ENCODE measurements at places on chromosomes 5 and 9.
A peak's percentile ranks its signal among the peaks of the same experiment; 100 is the strongest.

DNA sequence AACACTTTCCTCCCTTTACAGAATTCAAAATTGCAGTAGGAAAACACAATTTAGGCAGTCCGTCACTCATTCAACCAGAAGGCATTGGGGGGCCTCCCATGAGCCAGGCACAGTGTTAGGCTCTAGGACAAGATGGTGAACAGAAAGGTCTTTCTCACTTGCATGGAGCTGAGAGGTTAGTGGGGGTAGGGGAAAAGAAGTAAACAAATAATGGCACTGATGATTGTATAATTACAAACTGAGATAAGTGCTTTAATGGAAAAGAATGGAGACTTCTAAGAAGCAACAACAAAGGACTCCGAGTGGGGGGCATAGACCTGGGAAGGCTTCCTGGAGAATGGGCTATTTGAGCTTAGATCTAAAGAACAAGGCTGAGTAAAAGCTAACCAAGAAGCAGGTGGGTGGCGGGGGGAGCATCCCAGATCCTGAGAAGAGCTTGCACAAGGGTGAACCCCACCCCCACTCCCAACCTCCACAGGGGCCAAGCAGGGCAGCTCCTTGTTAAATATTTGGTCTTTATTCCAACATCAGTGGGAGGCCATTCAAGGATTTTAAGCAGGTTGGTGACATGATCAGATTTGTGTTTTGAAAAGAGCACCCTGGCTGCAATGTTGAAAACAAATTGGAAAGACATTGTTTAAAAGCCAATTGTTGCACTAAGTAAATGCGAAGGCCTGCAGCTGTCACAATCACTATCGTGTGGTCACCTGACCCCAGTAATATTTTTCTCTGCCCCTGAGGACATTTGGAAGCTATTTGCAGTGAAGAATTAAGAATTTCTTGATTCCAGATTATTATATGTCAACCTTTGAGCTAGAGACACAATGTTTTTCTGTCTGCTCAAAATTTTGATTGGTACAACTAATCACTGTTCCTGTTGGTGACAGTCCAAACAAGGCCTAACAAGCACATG is 73.9 kb upstream of the EFNA5 start:
- DNase-seq = peak; percentile 42

DNA sequence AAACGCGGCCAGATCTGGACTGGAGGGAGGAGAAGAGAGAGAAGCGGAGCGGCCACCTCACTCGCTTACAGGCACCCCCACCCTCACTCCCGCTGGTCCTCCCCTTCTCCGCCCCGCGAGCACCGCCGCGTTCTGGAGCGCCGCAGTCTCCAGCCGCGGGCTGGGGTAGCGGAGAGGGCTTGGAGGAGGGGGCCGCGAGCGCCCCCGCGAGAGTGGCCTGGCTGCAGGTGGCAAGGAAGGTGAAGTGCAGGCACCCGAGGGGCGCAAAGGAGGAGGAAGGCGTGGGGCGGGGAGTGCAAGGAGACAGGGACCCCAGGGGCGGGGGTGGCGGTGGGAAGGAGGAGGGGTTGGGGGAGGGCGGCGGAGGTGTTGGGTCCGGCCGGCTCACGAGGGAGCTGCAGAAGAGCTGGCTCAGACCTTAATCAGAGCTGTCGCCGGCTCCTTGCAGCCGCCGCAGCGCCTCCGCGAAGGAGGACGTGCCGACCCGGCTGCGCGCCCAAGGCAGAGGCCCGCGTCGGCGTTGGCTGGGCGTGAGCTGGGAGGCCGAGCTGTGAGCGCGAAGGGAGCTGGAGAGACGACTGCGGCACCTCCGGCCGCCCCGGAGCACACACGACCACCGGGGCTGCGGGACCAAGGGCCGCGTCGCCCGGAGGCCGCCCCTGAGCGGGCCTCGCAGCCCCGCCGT is at the start of gene DMRT3:
TSS of gene DMRT3 (plus strand) at position 398 of the 685 bp plus-strand sequence. CDS start 347 bp downstream, outside the sequence.
- DNase-seq = no peak

DNA sequence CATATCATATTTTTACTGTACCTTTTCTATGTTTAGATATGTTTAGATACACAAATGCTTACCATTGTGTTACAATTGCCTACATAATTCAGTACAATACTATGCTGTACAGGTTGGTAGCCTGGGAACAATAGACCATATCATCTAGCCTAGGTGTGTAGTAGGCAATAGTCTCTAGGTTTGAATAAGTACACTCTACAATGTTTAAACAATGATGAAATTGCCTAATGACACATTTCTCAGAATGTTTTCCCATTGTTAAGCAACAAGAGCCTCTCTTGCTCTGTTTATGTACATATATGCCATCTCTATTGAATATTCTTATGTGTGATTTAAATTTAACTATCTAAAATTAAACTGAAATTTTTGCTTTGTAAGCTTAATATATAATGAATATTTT is 209.6 kb upstream of the ST8SIA4 start:
- peak; percentile 64 for DNase-seq

DNA sequence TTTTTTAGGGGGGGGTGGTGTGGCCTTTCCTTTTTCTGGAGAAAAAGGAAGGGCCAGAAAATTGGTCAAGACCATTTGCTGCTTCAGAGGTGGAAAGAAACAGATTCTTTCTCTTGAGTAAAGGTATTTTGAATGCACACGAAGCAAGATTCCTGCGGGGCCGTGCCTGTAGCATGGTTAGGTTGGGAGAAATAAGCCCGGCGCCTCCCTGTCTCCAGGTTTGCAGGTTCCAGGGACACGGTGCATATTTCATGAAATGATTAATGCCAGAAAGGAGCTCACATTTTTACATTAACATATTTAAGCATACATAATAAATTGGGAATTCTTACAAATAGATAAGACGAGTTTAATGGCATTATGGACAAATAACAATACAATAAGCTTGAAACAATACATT is 409.5 kb upstream of the IRX1 start:
- no peak for DNase-seq

DNA sequence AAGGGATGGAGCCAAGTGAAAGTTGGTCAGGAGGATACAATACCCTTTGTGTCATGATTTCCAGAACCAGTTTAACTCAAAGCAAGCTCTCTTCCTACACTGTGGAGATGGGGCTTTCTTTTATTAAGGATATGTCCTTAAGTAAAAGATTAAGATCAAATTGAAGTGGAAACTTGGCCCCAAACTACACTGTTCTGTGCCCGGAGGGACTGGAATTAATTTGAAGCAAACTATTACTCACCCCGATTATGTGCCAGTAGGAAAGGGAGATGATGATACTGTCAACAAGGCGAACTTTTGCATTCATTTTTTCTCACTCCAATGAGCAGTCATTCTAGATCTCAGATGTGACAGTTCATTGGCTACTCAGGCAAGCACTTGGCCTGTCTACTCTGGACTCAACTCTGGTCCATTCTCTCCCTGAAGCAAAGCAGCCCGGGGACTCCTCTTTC is 186.7 kb downstream of the NTRK2 start:
- DNase-seq = no peak

GRCh38 chr9:127566351-127567001 is 45.6 kb upstream of the STXBP1 start:
- no peak for DNase-seq

DNA sequence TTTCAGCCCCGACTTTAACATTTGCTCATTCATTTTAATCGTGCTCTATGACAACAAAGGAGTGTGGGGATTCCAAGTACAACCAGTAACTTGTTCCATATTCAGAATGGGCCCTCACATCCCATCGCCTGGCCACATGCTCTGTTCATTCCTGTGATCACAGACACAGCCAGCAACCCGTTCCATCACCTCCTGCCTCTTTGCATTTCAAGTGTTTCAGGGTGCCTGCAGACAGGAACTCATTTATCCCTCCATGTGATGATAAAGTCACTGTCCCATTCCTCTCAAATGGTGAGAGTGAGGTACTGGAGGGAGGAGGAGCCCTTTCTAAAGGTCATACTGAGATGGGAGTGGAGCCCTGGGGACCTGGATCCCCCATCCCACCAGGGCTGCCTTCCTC is 571.1 kb downstream of the MAT2B start:
- no peak for DNase-seq

- DNase-seq = peak; percentile 73
Observed at GRCh38 chr5:8848366-8848765, 697.5 kb downstream of the SEMA5A start.

GRCh38 chr5:159178978-159179377 is 30.4 kb downstream of the RNF145 start:
- no peak for DNase-seq

- no peak for DNase-seq
Observed at GRCh38 chr9:8366161-8366926, 566.8 kb upstream of the DMAC1 start.

- no peak for DNase-seq
Observed at GRCh38 chr5:179908528-179908927, 831 bp upstream of the TBC1D9B start.

- DNase-seq = peak; percentile 8
Observed at GRCh38 chr9:115104908-115105307, 13.0 kb downstream of the TNC start.

DNA sequence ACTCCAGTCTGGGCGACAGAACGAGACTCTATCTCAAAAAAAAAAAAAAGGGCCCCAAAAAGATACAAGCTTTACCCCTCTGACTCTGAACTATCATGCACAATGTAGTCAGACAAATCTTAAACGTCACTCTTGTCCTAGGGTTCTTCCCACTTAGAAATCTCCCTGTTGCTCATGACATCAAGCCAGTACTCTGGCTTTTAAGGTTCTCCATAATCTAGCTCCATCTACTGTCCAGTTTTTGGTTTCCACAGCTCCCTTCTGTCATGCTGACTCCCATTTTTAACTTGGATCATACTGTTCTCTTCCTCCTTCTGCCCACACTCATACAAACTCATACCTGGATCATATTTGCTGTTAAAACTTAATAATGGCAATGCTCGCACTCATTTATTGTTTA is 156.7 kb upstream of the TLX3 start:
- DNase-seq = peak; percentile 30

DNA sequence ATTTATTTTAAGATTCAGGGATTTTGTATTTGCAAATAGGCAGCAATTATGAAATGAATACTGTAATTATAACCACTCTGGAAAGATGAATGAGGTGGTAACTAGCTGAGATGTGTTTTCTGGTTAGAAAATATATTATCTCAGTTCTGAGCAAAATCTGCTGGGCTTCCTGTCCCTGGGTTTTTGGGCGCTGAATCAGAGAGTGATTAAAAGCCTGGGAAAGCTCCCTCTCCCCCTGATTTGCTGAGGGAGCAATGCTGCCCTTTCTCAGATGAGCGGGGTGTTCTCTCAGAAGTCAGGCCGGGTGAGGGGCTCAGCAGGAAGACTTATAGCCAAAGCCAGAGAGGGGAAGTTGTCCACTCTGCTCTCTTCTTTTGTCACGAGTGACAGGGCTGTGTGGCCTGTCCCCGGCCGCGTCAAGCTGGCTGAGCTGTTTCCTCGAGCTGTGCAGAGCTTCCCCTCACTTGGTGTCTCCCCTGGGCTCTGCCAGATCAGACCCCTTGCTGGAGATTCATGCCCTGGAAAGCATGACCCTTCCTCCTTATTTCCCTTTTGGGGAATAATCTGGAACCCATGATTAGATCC is 39.8 kb upstream of the PITX1 start:
- no peak for DNase-seq

- DNase-seq = no peak
Observed at GRCh38 chr5:135139381-135140134, 105.5 kb upstream of the PITX1 start.

DNA sequence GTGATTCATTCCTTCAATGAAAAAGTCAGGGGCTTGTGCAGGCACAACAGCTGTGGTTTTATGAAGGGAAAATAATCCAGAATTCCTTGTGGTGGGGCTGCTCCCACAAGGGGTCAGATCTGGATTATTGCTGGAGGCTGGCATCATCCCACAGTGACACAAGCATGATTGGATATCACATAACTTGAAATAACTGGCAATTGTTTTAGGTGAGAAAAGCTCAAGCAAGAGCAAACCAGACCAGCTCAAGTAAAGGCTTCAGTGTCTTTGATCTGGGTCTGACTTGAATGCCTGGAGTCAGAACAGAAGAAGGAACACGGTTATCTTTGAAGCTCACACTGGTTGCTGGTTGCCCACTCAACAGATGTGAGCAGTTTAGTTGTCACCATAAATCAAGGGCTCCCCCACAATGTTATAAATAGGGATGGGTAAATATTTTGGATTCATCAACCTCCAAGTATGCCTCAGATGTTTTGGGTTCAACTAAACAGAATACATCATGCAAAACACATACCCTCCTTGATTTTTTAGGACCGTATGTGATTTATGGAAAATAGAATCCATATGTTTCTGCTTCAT is 3.1 kb upstream of the ZNF474 start:
- DNase-seq = no peak

- DNase-seq = no peak
Observed at GRCh38 chr9:110170357-110171257, 37.4 kb downstream of the C9orf152 start.

- DNase-seq = no peak
Observed at GRCh38 chr9:22278426-22278825, 168.2 kb upstream of the DMRTA1 start.

DNA sequence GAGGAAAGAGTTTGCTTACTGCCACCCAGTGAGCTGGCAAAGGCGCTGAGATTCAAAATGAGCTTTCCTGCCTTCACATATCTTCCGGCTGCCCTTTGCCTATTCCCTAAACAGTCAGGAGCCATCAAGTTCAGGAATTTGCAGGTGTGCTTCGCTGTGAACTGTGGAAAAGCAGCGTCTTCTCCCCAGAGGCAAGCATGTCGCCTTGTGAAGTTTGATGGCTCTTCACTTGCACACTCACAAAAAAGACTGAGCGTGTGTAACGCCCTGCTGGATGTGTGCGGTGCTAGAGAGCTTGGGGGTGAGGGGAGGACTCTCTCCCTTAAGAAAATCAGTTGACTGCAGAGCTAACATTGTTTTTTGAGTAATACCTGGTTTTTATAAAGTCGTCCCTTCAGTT is 288.7 kb downstream of the DOCK8 start:
- DNase-seq = no peak

GRCh38 chr9:103458826-103459225 is 463.7 kb downstream of the CYLC2 start:
- no peak for DNase-seq

DNA sequence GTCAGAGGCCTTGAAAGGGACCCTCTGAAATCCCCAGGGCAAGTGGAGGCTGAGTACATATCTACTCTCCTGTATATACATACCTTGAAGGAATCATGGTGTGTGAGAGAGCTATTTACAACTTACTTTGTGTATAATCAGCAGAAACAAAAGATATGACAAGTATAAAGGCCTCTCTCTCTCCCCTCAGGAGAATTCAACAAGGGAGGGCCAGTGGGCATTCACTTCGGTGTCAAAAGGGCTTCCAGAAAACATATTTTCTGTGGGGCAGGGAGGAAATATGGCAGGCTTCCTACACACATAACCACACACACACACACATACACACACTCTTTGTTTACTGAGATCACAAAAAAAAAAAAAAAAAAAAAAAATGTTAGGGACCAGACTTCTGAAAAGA is 181.7 kb downstream of the BNC2 start:
- DNase-seq = no peak

- peak; percentile 95 for DNase-seq
Observed at GRCh38 chr5:7745882-7746610, 104.9 kb downstream of the CFAP90 start.

- DNase-seq = no peak
Observed at GRCh38 chr9:104984542-104984941, 56.6 kb upstream of the ABCA1 start.

- DNase-seq = no peak
Observed at GRCh38 chr9:111843971-111844370, 49.2 kb upstream of the SHOC1 start.

Data from NCI-H748 treated with DMSO at 0.1 percent for 48 hours (cell line).